ENCODE measurements at places on chromosomes 5 and 9.

- DNase-seq = no peak
These were observed 228.9 kb upstream of the ACTBL2 start for GRCh38 chr5:57711471-57711870.

DNA sequence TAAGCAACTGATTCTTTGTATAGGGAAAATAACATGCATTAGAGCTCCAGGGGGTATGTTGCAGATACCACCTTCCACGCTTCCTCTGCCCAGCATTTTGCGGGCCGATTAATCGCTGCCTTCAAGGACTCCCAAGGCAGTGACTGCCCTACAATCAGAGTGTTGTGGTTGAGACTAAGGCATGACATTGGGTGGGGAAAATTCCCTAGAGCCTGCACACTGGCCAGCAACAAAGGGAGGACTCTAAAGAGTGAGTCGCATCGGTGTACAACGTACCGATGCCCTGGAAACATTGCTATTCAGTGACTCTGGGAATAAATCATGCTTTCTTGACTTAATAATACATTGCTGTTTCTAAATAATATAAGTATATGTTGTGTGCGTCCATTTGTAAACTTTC, 119.7 kb downstream of the ZNF462 start:
- no peak for DNase-seq

- DNase-seq = no peak
These were observed 52.2 kb downstream of the ZCCHC7 start for GRCh38 chr9:37172557-37172956.

GRCh38 chr9:34611251-34611810, 566 bp downstream of the RPP25L start:
- no peak for DNase-seq

GRCh38 chr5:54120473-54120872, 189.9 kb downstream of the ARL15 start:
- DNase-seq = no peak

DNA sequence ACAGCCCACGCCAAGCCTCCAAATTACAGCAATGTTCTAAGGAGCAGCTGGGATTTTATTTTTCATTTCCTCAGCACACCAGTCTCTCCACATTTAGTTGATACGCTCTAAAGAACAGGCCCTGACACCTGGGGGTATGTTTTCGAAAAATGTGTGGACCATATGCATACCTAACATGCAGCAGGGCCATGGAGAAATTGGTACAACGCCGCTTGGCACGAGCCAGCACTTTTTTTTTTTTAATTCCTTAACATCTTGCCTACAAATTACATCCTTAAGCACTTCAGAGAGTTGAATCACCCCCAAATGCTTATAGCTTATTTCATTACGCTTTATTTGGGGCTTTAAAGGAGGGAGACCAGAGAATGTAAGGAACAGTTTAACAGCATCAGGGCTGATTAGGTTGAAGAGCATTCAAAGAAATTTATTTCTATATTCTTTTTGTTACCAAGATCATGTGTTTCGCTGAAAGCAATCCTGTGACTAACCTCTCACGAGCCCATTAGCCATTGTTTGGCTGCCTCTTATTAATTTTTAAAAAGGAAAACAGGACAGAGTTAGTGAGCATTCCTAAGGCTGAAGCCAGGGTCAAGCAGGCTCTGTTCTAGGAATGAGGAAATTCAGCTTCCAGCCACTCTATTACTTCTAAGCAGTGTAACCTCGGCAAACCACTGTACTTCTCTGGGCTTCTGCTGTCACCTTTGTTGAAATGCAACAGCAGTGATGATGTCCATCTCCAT, 173.8 kb downstream of the ACTL7B start:
- DNase-seq = no peak

DNA sequence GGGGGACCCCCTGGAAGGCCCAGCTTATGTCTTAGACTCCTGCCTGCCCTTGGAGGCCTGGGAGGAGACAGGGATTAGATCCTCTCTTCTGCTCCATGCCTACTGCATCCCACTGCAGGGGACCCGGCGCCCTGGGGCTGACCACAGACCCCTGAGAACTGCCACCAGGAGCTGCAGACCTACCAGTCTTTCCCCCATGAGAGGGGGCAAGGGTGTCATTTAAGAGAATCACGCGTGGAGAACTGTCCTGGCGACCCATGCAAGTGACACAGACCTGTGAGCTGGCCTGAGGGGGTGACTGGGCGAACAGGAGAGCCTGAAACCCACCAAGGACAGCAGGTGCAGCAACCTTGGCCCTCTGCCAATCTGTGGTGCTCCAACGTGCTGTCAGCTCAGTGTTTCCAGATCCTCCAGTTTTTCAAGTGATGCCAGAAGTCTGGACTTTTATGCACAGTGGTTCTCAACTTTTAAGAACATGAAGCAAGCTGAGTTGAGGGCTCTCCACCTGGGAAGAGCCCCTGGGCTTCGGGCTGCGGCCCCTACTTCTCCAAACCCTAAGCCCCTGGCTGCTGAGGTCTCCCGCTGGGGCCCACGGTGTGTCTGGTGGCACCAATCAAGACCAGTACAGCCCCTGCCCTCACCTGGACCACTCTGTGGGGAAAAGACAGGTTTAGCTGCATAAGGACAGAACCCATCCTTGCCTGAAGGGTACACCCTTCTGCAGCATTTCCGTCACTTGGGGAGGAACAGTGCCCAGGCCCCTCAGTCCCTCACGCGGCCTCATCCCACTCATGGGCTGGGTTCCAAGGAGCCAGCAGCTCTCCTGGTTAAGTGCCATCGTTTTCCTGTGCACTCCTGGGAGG, 18.2 kb downstream of the GFPT2 start:
- no peak for DNase-seq

DNA sequence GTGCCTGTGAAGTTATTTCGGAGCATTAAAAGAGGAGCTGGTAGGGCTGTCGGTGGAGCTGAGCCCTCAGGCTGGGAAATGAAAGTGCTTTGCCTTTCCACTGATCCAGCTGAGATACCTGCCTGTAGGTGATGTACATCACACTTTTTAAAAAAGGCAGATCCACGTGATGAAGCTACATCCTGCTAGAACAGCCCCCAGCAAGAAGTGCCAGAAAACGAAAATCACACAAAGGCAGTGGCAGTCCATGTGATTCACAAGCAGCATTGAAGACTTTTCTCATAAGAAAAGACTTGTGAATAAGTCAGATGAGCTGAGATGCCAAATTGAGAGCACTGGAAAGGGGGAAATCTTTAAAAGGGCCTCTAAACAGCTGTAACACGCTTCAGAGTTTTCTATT, 765.1 kb downstream of the PTPRD start:
- no peak for DNase-seq

GRCh38 chr5:141421489-141421855, 621 bp downstream of the PCDHGA11 start:
- no peak for DNase-seq

GRCh38 chr9:129698254-129698757, 32.9 kb downstream of the PRRX2 start:
- no peak for DNase-seq

DNA sequence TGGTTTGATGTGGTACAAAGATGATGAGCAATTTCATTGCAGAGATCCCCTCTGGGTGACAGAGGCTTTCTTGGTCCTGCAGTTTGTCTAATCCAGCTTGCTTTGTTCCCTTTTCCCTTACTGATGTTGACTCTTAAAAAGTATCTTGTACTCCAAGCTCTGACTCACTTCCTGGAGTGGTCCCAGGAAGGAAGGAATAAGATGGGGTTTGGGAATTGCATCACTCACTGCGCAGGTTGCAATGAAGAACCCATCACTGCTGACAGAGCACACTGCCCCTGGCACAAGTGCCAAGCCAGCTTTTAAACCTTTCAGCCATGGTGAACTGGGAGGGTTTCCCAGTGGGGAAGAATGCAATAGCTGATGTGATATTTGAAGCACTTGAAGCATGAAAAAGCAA, 662.2 kb upstream of the CTNND2 start:
- no peak for DNase-seq

DNA sequence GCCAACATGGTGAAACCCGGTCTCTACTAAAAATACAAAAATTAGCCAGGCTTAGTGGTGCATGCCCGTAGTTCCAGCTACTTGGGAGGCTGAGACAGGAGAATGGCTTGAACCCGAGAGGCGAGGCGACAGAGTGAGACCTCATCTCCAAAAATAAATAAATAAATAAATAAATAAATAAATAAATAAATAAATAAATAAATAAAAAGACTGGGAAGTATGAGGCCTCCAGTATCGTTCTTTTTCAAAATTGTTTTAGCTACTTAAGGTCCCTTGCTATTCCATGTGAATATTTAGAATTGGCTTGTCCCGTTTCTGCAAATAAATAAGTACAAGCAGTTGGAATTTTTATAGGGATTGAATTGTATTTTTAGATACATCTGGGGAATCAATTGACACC, 3.0 kb upstream of the SETX start:
- no peak for DNase-seq

DNA sequence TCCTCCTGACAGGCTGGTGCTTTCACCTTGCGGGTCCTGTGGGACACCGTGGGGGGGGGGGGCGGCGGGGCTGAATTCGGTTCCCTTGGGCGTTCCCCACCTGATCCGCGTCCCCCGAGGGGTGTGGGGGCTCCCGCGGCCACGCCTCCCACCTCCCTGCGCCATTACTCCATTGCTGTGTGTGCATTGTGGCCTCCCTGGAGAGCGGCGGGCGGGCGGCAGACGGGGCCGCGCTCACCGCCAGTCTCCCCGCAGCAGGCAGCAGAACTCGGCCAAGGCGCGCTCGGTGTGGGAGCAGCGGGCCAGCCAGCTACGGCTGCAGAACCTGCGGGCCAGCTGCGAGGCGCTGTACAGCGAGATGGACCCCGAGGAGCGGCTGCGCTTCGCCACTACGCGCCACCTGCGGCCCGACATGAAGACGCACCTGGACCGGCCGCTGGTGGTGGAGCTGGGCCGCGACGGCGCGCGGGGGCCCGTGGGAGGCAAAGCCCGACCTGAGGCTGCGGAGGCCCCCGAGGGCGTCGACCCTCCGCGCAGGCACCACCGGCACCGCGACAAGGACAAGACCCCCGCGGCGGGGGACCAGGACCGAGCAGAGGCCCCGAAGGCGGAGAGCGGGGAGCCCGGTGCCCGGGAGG, 145.3 kb downstream of the CACNA1B start:
- DNase-seq = no peak

GRCh38 chr5:164728733-164729132, 1223.3 kb downstream of the MAT2B start:
- no peak for DNase-seq
